ENCODE measurements at places on chromosomes 6 and 20. TPM values are rescaled to one million over a fixed set of nuclear protein-coding genes. Genes with fewer than 3 reads are reported as not detected.

DNA sequence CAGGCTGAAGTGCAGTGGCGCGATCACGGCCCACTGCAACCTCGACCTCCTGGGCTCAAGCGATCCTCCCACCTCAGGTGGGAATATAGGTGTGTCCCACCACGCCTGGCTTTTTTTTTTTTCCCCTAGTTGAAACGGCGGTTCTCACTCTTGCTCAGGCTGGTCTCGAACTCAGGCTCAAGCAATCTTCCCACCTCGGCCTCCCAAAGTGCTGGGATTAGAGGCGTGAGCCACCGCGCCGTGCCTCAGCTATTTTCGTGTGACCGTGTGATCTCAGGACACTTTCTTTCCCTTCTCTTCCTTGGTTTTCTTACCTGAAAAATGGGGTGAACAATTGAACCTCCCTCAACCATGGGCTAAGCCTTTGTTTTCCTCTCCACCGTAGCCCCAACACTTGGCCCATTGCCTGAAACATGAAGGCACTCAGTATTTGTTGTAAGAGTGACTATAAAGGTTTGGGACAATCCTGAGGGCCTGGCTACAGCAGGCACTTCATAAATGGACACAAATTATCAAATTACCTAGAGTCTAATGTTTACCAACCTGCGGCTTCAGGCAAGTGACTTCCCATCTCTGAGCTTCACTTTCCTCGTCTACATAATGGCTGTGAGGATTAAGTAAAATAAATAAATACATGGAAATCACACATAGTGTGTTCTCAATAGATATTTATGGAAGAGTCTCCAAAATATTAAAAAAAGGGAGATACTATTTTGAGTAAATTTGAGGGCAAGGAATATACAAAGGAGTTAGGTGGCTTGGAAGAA is 31.4 kb upstream of the ID1 start:
- peak overlapping the region; percentile 99 for H3K27ac ChIP-seq
- H3K27me3 ChIP-seq = no peaks in the 10 kb centered on the region
- no peak for DNase-seq

DNA sequence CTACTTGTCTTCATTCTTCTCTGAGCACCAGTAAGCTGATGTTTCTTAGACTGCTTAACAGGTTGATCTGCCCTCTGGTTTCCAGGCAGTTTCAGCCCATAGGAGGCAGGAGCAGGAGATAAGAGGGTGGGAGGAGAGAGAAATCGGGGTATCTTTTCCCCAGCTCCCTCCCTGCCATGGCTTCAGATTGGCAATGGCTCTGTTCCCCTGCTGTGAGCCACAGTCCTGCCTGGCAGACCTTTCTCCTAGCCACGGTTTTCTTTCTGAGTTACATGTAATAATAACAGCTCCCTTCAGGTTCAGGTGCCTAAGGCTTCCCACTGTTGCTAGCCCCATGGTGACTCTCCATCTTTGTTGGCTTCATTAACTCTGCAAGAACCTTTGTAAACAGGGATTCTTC is 115.3 kb downstream of the CD83 start:
- no peak overlapping the region for H3K4me3 ChIP-seq
- H3K4me1 ChIP-seq = peaks cover 21% of the 10 kb centered on the region
- no peaks in the 10 kb centered on the region for H3K36me3 ChIP-seq

The TGIF2 gene
- 140 TPM for total RNA-seq

The CAGE1 gene
- total RNA-seq = not detected

DNA sequence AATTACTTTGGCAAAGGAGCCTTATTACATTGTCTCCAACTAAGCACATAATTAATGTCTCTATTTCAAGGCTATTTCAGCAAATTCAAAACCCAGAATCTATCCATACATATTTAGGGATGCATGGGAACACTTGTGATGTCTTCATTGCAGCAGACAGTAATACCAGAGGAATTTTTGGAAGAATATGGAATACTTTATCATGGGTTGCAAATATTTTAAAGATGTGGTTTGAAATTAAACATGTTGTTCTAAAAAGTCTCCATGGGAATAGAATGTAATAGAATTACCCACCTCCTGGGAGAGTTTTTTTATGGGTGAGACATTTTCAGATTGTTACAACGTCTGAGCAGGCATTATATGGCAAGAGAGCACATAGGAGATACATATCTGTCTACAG is 170.8 kb downstream of the KCNQ5 start:
- no peaks in the 10 kb centered on the region for H3K36me3 ChIP-seq
- H3K4me1 ChIP-seq = peaks cover 1% of the 10 kb centered on the region
- no peaks in the 10 kb centered on the region for H3K27me3 ChIP-seq
- no peak overlapping the region for H3K4me3 ChIP-seq
- DNase-seq = no peak

The DZANK1 gene
- total RNA-seq = 12.5 TPM

DNA sequence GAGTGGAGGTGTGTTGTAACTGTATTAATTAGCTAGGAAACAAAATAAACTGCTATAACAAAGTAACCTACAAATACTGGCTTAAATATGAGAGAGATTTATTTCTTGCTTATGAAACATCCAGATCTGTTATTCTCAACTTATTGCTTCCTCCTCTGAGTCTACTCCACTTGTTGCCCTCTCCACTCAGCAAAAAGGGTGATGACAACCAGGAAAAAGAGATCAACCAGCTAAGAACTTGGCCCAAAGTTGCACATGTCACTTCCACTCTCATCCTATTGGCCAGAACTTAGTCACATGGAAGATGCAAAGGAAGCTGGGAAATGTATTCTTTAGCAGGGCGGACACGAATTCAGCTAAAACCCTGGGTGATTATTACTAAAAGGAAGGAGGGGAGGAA is 5.2 kb upstream of the TP53RK start:
- H3K4me1 ChIP-seq = peaks cover 7% of the 10 kb centered on the region
- no peaks in the 10 kb centered on the region for H3K36me3 ChIP-seq
- no peak overlapping the region for H3K27ac ChIP-seq
- no peaks in the 10 kb centered on the region for H3K27me3 ChIP-seq
- no peak overlapping the region for H3K4me3 ChIP-seq

DNA sequence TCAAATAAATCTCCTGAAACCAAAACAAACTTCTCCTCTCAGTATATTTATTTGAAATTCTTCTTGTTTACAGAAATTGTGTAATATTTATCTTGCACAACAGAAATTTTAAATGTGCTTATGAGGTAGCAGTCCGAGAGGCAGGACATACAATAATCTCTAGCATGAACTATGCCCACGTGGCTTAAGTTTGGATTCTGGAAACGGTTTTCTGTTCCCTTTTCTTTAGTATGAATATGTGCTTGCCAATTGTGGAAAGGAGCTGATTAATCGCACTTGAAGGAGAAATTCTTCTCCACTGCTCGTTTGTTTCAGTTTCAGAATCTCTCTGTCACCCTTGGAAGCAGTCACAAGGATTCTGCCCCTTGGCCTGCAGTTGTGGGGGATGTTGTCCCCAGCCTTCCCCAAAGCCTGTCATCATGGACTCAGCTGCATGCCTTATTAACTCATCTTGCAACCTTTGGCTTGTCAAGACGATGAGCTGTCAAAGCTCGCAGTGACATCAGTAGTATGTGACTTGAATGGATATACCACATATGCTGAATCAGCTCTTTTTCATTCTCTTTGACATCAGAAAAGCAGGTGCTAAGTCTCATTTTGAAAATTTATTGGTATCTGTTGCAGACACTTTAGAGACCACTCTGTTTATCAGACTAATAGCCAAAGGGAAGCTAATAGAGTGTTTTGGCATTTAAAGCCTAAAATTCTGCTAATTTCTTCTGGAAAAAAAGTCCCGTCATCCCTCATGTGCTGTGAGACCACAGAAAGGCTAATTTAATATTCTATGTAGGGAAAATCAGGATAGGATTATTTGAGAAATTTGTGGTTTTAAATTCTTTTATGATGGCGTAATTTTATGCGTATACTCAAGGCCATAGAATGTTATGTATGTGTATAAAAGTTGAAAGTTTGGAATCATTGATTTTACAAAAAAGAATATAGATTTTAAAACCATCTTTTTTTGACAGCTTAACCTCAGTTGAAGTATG is 186.8 kb downstream of the ARID1B start:
- no peak overlapping the region for H3K4me3 ChIP-seq
- no peak for DNase-seq
- H3K36me3 ChIP-seq = peaks cover 4% of the 10 kb centered on the region
- H3K27ac ChIP-seq = peak overlapping the region; percentile 27
- no peaks in the 10 kb centered on the region for H3K27me3 ChIP-seq

GRCh38 chr6:112150363-112150762 is 63.0 kb downstream of the FAM229B start:
- no peak for DNase-seq
- H3K27me3 ChIP-seq = no peaks in the 10 kb centered on the region
- H3K4me1 ChIP-seq = peaks cover 9% of the 10 kb centered on the region

The SLC17A3 gene
- total RNA-seq = 0.58 TPM

Measured in progenitor cell of endocrine pancreas (in vitro differentiated cells).